ENCODE measurements at places on chromosomes 2 and 18.

GRCh38 chr2:196413821-196414274, 225.7 kb upstream of the CCDC150 start:
- DNase-seq: no peak

DNA sequence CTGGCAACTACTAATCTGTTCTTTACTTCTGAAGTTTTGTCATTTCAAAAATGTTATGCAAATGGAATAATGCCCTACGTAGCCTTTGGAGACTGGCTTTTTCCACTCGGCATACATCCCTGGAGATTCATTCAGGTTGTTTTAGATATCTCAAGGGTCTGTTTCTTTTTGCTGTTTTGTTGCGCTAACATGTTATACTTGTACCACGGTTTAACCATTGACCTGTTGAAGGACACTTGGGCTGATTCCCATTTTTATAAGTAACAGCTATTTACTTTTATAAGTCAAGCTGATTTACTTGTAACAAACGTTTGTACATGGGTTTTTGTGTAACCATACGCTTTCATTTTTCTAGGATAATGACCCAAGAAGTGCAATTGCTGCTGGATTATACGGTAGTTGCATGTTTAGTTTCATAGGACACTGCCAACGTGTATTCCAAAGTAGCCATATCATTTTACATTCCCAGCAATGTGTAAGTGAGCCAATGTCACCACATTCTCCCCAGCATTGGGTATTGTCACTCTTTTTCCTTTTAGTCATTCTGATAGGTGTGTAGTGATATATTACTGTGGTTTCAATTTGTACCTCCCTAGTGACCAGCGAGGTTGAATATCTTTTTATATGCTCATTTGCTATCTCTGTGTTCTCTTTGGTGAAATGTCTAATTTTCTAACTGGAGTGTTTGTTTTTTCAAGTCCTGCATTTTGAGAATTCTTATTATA, 36.5 kb upstream of the STAT4 start:
- no peak for DNase-seq

- no peak for DNase-seq
Observed at GRCh38 chr2:19336781-19337180, 21.6 kb downstream of the OSR1 start.

DNA sequence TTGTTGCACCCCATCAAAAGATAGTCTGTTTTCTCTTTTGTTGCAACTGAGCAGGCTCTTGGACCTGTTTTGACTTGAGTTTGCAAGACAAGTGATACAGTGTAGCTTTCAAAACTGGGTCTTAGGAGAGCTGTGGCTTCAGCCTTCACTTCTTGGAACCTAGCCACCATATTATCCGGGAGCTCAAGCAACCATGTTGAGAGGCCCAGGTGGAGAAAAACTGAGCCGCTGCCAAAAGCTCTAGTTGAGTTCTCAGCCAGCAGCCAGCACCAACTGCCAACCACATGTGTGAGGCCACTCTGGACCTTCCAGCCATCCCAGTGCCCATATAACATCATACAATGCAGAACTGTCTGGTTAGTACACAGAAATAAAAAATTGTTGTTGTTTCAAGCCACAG, 5.4 kb downstream of the CACNB4 start:
- no peak for DNase-seq

- no peak for DNase-seq
Observed at GRCh38 chr2:105470979-105471378, 72.1 kb upstream of the FHL2 start.

DNA sequence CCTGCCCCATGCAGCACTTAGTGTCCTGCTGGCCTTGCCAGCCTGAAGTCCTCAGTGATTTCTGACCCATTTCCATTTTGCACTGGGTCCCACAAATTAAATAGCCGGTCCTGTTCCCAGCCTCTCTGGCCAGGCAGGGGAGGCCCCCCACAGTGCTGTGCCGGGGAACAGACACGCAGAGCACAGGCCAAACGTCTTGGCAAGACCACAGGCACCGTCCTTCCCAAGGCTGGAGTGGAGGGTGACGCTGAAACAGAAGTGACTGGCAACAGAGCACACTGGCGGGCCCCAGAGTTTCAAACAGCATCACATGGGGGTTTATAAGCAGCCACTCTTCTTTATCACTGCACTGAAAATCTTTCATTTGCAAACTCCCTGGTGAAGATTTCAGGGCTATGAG, 52.2 kb downstream of the EDAR start:
- DNase-seq: no peak
